NCI-H187 (cell line): ENCODE measurements at places on chromosomes 2 and 18.

GRCh38 chr2:112163541-112163981, 25.4 kb downstream of the FBLN7 start:
- no peak for DNase-seq

DNA sequence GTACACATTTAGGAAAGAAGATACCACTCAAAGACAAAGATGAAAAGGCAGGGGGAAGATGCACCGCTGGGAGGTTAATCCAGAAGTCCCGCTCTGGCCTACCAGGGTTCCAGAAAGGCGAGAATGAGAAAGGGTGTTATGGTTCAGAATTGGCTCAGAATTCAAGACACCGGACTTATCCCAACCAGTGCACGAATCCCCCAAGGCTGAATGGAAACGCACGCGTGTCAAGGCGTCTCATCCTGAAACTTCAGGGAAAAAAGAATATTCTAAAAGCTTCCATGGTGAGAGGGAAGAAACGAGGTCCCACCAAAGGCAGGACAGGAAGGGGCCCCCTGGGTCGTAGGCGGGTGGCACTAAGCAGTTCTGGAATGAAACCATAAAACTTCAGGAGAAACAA, 71.9 kb downstream of the SLC66A2 start:
- DNase-seq: no peak

DNA sequence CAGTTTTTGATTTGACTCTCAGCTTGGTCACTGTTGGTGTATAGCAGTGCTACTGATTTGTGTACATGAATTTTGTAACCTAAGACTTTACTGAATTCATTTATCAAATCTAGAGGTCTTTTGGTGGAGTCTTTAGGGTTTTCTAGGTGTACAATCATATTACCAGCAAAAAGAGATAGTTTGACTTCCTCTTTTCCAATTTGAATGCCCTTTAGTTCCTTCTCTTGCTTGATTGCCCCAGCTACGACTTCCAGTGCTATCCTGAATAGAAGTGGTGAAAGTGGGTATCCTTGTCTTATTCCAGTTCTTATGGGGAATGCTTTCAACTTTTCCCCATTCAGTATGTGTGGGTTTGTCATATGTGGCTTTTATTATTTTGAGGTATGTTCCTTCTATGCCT, 312.9 kb upstream of the REV1 start:
- no peak for DNase-seq

GRCh38 chr2:16666449-16666801, 791 bp upstream of the CYRIA start:
- DNase-seq: no peak

GRCh38 chr2:225192869-225193268, 150.6 kb upstream of the DOCK10 start:
- DNase-seq: no peak

- DNase-seq: no peak
Measured at GRCh38 chr2:12950174-12950573, 233.4 kb downstream of the TRIB2 start.

- DNase-seq: no peak
Measured at GRCh38 chr2:226956659-226957058, 120.8 kb downstream of the RHBDD1 start.

GRCh38 chr2:202267495-202267894, 1.9 kb downstream of the NOP58 start:
- DNase-seq: no peak

GRCh38 chr2:98072442-98072841, 14.5 kb upstream of the VWA3B start:
- DNase-seq: no peak

- no peak for DNase-seq
Measured at GRCh38 chr2:55175254-55176093, 56.6 kb downstream of the CLHC1 start.

DNA sequence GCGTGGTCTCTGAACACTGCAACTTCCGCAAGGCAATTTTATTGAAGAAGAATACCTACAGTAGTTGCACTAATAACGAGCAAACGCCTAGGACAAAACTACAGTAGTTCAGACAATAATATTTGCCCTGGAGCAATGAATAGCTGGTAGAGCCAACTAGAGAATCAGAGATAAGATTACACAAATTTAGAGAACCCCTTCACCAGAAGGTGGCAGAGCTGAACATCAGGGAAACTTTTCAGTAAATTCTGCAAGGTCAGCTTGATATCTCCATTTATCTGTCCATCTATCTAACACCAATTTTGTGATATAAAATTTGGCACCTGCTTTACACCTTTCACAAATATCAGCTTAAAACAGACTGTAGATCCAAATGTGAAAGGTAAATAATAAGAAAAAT, 43.8 kb downstream of the CDH19 start:
- DNase-seq: no peak

- no peak for DNase-seq
Measured at GRCh38 chr2:165682546-165682945, 111.5 kb downstream of the GALNT3 start.

DNA sequence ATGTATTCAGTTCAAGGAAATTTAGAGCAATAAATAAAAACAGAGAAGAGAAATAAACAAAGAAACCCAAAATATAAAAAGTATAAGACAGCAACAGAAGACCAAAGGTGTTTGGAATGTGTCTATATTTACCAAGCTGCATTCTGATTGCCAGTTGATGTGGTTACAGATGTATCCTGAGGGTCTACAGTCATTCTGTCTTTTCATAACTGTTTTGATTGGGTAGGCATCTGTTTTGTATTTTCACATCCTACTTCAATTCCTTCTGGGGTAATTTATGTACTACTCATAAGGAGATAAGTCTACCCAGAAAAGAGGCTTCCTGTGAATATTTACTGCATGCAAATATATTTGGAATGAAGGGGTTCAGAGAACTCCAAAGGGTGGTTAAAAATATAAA, 596.8 kb upstream of the GCFC2 start:
- DNase-seq: no peak

- no peak for DNase-seq
Measured at GRCh38 chr2:234852941-234853340, 98.9 kb upstream of the SH3BP4 start.

GRCh38 chr2:225766431-225766830, 366.9 kb downstream of the NYAP2 start:
- no peak for DNase-seq

GRCh38 chr2:40169430-40169829, 282.5 kb downstream of the SLC8A1 start:
- no peak for DNase-seq
